ENCODE measurements at places on chromosomes 7 and 10. TPM values are rescaled to one million over a fixed set of nuclear protein-coding genes. Genes with fewer than 3 reads are reported as not detected.
A peak's percentile ranks its signal among the peaks of the same experiment; 100 is the strongest.

DNA sequence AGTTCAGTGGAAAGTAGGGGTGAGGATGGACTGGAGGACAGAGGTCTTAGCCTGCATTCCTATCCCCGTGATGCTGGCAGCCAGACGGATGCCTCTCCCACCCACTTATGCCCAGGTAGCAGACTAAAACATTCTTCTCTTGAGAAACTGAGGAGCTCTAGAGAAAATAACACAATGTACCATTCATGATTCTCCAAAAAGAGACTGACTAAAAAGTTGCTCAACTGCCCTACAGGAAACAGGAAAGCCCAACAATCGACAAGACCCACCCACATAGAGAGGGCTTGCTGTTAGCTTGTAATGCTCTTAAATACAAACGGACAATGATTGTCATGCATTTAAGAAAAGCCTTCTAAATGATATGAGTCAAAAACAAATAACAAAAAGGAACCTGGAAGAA, 33.2 kb upstream of the PDE1C start:
- DNase-seq: no peak

DNA sequence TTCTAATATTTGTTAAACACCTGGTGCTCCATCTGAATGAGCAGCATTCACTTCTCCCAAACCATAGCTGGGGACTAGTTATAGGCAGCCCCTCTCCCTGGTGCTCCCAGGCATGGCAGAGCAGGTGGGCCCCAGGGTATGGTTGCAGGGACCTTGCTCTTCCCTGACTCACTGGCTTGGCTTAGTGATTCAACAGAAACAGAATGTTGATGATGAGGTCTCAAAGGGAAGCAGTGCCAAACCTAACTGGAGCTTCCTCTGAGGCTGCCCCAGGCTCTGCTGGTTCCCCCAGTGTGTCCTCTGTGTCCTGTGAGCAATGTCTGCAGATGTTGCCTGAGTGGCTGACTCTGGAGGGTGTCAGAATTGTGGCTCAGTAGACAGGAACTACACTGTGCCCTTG, 3.7 kb downstream of the GPR26 start:
- no peak for DNase-seq

- no peak for DNase-seq
Observed at GRCh38 chr7:35004531-35005095, 32.7 kb downstream of the DPY19L1 start.

DNA sequence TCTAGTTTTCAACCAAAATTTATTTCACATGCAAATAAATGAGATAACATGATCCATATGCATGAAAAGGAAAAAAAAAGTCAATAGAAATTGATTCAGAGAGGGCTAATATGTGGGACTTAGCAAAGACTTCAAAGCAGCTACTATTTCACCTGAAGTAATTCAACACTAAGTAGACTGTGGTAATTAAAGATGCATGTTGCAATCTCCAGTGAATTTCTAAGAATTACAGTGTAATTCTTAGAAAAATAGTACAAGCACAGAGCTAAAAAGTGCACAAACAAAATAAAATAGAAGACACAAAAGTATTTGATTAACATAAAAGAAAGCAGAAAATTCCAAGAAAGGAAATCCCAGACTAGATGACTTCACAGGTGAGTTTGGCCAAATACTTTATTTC, 25.7 kb downstream of the GPR22 start:
- DNase-seq: no peak

DNA sequence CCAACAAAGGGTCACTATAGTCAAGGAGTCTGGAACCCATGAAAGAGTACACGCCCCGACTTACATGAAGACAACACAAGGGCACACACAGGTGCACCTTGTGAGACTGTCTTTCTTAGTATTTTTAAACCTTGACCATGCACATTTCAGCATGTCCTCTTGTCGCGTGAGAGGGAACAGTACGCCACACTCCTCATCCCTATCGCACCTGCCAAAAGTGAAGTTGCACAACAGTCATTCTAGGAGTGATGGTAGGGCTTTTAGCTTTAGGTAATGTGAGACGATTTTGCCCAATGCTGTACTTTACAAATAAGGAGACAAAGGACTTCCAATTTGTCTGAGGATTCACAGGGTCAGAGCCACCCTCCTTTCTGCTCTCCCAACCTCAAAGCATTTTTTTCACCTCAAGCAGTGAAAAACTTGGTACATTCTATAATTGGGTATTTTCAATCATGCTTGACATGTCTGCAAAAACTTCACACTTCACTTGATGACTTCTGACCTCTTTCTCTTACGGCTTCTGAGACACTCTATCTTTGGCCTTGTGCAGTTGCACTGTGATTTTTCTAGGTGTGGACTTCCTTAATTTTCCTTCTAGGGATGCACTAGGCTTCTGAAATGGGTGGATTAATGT, 173.9 kb upstream of the GRB10 start:
- no peak for DNase-seq

- DNase-seq: no peak
Observed at GRCh38 chr10:44924261-44925040, 13.3 kb downstream of the TMEM72 start.

- no peak for DNase-seq
Observed at GRCh38 chr10:43225004-43225786, 41.7 kb downstream of the RASGEF1A start.

- DNase-seq: no peak
Observed at GRCh38 chr7:78195281-78195680, 396.7 kb downstream of the PHTF2 start.

DNA sequence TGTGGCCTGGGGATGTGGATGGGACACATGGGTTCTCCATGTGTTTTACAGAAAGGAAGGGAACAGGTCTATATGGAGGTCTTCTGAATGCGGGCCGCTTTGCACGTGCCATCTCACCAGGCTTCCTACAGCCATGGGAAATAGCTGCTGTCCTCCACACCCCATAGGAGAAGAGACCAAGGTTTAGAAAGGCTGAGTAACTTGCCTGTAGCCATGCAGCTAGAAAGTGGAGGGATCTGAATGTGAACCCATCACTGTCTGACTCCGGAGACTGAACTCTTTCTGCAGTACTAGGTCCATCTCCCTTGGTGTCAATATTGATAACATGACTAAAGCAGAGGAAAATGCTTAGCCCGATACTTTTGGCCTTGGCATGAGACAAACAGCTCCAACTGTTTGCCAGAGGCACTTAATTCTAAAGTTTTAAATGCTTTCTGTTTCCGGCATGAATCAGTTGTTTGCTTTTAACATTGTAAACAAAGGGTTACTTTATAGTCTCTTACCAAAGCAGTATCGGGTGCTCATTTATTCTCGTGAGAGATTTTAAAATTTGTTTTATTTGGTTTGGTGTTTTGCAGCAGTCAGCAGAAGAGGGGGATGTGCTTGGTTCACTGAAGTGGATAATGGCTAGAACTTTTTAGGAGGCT, 64.8 kb upstream of the LOXL4 start:
- no peak for DNase-seq

GRCh38 chr10:33125522-33126517, 167.8 kb upstream of the ITGB1 start:
- DNase-seq: peak; percentile 48

DNA sequence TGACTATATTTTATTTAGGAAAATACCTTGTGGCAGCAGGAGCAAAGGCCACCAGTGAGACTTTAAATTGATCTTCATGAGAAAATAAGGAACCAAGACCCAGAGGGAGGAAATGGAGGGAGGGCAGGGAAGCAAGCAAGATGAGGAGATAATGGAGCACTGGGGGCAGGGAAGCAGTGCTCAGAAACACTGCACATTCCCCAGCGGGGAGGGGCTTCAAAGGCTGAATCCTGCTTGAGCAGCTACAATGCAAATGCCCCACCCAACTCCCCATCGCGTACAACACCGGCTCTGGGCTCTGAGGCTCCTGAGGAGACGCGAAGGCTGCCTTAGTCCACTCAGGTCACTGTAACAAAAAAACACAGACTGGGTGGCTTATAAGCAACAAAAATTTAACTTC, 503.8 kb downstream of the GRID1 start:
- DNase-seq: no peak

The OPN4 gene
- total RNA-seq: not detected

The STRIP2 gene
- 6.9 TPM for total RNA-seq

Measured in fibroblast of the aortic adventitia (primary cell).